ENCODE measurements at places on chromosomes 6 and 20.

- no peak for DNase-seq
These were observed 55.4 kb downstream of the RAB44 start for GRCh38 chr6:36752886-36753506.

- DNase-seq: no peak
These were observed 84.2 kb downstream of the TCP11 start for GRCh38 chr6:35056952-35057351.

GRCh38 chr6:63476302-63476701 is 96.0 kb upstream of the LOC128125822 start:
- DNase-seq: no peak

- DNase-seq: no peak
These were observed 54.3 kb upstream of the PTPN1 start for GRCh38 chr20:50455656-50456451.

- no peak for DNase-seq
These were observed 79.2 kb downstream of the WDR27 start for GRCh38 chr6:169622618-169623017.

- no peak for DNase-seq
These were observed 221.3 kb downstream of the GRIK2 start for GRCh38 chr6:101614774-101615173.
